ENCODE measurements at places on chromosomes 3 and 15. TPM values are rescaled to one million over a fixed set of nuclear protein-coding genes. Genes with fewer than 3 reads are reported as not detected.

Gene LOXL1
- 104 TPM for total RNA-seq

Gene PLIN1
- 0.04 TPM for total RNA-seq

Gene CHCHD6
- total RNA-seq: 12.5 TPM

Gene GOLGA6L7
- not detected for total RNA-seq

Gene FBXL2
- total RNA-seq: 3.0 TPM

Gene TRIM59
- 0.04 TPM for total RNA-seq

Gene TMEM212
- total RNA-seq: not detected

Gene TEX55
- total RNA-seq: not detected

Gene ST8SIA2
- 0.04 TPM for total RNA-seq

Gene ITIH1
- not detected for total RNA-seq

Gene GOLGA8Q
- 0.58 TPM for total RNA-seq

Measured in H4 (cell line).